ENCODE measurements at places on chromosomes 7 and 10.

DNA sequence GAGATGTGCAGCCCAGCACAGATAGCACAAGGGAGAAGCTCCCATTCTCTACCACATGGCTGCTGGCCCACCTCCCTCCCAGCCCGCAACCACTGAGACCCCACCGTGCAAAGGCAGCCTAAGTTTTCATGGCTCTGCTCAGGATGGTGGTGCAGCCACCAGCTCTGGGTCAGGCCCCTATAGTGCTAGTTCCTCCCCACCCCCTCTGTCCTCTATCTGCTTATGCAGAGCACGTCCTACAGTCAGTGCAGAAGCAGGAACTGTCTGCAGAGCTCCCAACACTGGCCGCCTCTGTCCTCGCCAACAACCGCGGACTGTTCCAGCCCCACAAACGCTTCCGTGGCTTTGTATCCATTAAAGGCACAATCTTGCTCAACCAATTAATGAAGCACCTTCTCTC, 278.9 kb downstream of the GRID1 start:
- no peak for DNase-seq

GRCh38 chr7:113763226-113763625, 155.6 kb downstream of the PPP1R3A start:
- DNase-seq = no peak

DNA sequence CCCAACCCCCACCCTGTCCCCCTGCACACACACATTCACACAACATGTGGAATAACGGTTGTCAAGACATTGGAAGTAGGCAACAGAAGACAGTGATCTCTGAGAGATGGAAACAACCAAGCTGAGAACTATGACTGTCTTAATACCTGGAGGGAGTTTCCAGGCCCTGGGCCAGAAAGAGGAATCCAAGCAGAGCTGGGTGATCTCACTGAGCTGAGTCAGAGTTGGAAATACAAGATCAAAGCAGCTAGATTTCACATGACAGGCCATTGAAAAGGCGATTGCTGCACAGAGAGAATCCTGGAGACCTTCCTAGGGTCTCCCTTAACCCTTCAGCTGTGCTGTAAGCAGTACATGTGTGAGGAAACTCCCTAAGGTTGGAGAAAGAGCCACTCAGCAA, 165.8 kb upstream of the PRSS1 start:
- peak; percentile 48 for DNase-seq

- DNase-seq = no peak
Observed at GRCh38 chr7:51102828-51103227, 213.8 kb downstream of the COBL start.

DNA sequence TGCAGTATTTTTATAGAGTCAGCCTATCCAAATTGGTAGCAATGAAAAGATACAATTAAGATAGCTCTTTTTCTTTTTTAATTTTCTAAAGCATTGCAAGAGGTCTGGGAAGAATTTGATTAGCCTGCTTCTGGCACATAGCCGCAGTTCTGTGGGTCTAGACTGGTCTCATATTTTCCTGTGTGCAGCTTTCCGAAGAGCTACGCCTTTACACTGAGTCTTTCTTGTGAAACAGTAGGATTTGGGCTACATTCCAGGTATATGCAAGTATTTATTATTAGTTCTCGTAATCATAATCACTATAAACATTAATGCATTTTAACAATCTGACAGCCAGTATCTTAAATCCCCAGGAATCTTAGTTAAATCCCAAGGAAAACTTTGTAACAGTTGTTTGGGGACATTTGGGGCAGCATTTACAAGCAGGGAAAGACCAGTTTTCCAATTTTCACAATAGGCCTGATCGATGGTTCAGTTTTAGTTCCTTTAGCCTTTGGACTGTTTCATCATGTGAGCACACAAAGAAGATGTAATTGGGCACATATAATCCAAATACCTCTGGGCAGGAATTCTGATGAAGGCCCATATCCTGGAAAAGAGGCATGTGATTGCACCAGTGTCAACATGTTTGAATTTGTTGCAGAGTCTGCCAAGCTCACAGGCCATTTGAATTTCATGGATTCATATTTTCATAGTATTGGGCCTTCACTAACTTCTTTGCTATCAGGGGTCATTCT, 287.3 kb downstream of the INHBA start:
- no peak for DNase-seq

GRCh38 chr7:26198133-26198780, 2.3 kb downstream of the HNRNPA2B1 start:
- no peak for DNase-seq

All from stimulated activated CD4-positive, alpha-beta T cell treated with anti-CD3 and anti-CD28 coated beads, Interleukin-1b, Interleukin-23, amount 100 ng/mL, for 48 hours (primary cell).